ENCODE measurements at places on chromosomes 7 and 10. TPM values are rescaled to one million over a fixed set of nuclear protein-coding genes. Genes with fewer than 3 reads are reported as not detected.

DNA sequence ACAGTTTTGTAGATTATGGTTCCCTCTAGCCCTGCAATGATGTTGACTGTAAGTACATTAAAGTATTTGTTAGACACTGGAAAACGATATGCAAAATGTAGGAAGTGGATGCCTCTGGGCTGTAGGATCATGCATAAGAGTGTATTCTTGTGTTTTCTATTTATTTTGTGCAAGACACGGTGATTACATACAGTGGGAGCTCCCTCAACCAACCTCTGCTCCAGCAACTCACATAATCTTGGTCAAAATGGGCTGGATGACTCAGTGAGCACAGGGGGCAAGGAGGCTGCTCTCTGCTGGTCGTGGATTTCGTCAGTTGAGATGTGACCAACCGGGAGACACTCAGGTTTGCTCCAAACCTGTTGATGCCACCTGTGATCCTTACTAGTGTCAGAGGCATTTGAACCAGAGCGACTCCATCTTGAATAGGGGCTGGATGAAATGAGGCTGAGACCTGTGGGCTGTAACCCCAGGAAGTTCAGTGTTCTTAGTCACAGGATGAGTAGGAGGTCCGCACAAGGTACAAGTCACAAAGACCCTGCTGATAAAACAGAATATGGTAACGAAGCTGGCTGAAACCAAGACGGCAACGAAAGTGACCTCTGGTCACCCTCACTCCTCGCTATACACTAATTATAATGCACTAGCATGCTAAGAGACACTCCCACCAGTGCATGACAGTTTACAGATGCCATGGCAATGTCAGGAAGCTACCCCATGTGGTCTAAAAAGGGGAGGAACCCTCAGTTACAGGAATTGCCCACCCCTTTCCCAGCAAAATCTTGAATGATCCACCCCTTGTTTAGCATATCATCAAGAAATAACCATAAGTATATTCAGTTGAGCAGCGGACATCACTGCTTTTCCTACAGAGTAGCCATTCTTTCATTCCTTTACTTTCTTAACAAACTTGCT is 56.4 kb upstream of the FAM20C start:
- no peak overlapping the region for H3K27ac ChIP-seq
- H3K4me3 ChIP-seq = no peak overlapping the region
- H3K36me3 ChIP-seq = no peaks in the 10 kb centered on the region
- H3K27me3 ChIP-seq = peaks cover 4% of the 10 kb centered on the region
- H3K4me1 ChIP-seq = no peaks in the 10 kb centered on the region

DNA sequence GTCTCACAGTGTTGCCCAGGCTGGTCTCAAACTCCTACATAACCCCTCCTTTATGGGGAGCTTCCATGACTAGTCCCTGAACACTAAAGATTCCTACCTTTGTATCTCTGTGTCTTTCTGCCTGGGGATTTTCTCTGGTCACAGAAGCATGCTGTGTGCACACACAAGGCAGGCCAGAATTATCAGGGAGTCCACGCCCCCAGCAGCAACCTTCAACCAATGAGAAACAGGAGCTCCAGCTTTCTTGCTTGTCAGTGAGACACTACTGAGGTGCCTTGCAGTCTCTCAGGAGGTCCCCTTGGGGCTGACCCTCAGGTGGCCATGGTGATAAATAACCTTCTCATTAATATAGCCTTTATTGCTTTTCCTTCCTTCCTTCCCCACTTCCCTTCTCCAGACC is 45.1 kb upstream of the AUTS2 start:
- no peak for DNase-seq
- no peaks in the 10 kb centered on the region for H3K36me3 ChIP-seq
- no peak overlapping the region for H3K4me3 ChIP-seq
- no peaks in the 10 kb centered on the region for H3K4me1 ChIP-seq
- no peaks in the 10 kb centered on the region for H3K27me3 ChIP-seq

GRCh38 chr10:43808136-43808535 is 159.5 kb upstream of the ZNF32 start:
- H3K4me1 ChIP-seq = peaks cover 9% of the 10 kb centered on the region
- H3K27me3 ChIP-seq = peaks cover 4% of the 10 kb centered on the region
- H3K36me3 ChIP-seq = no peaks in the 10 kb centered on the region
- no peak overlapping the region for H3K27ac ChIP-seq

GRCh38 chr7:111660478-111660877 is 98.2 kb upstream of the IMMP2L start:
- H3K27ac ChIP-seq = no peak overlapping the region
- DNase-seq = no peak
- no peak overlapping the region for H3K4me3 ChIP-seq
- H3K4me1 ChIP-seq = no peaks in the 10 kb centered on the region
- H3K27me3 ChIP-seq = peaks cover 2% of the 10 kb centered on the region

DNA sequence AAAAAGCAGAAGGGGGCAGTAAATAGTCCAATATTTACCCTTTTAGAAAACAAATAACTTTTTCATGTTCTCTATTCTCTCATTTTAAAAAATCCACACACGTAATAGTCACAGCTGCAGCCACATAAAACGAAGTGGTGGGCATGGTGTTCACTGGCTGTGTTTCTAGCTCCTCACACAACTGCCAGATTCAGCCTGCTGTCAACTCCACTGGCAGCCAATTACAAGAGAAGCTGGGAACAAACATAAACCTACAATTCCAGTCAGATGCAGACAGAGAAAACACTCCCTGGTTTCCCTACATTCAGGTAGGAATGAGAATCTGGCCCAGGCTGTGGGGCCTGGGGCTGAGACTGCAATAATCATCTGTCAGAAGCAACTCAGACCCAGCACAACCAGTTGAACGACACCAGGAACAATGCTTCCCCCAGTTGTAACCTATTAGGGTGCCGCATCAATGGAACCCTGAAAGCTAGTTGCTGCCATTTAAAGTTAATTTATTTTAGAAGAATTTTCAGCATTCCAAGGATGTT is 29.1 kb downstream of the ERCC6 start:
- peaks cover 3% of the 10 kb centered on the region for H3K36me3 ChIP-seq
- H3K27ac ChIP-seq = no peak overlapping the region
- peaks cover 2% of the 10 kb centered on the region for H3K4me1 ChIP-seq

HTR5A gene
- total RNA-seq = not detected

THSD7A gene
- 12.7 TPM for total RNA-seq

All from endothelial cell of umbilical vein (primary cell).